GM12878 (cell line): ENCODE measurements at places on chromosomes 7 and 10.

GRCh38 chr10:29591651-29591968, 43.2 kb downstream of the SVIL start:
- no peaks in the 10 kb centered on the region for H3K4me1 ChIP-seq
- no peak overlapping the region for H3K27ac ChIP-seq
- no peak for DNase-seq
- H3K4me3 ChIP-seq: no peak overlapping the region
- no peaks in the 10 kb centered on the region for H3K27me3 ChIP-seq
- H3K36me3 ChIP-seq: no peaks in the 10 kb centered on the region

GRCh38 chr10:69287181-69287580, 8.9 kb downstream of the HK1 start:
- DNase-seq: no peak
- no peak overlapping the region for H3K4me3 ChIP-seq
- H3K27me3 ChIP-seq: no peaks in the 10 kb centered on the region; the same call in 1 of the 2 replicates
- H3K27ac ChIP-seq: no peak overlapping the region
- no peaks in the 10 kb centered on the region for H3K36me3 ChIP-seq

DNA sequence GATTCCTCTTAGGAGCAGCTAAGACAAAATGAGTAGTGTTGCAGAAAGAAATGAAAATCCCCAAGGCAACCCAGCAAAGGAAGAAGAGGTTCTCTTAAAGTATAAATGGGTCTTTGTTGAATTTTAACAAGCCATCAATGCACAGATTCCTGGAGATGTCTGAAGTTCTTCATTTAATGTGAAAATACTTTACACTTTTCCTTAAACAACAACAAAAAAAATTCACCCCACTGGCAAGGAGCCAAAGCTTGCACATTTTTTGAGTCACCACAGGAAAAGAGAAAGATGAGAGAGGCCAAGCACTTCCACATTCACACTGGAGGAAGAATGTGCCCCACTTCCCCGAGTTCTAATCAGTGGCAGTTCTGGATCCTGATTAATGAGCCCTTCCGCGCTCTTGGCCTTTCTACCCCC, 286.4 kb upstream of the MEOX2 start:
- H3K27ac ChIP-seq: no peak overlapping the region
- no peaks in the 10 kb centered on the region for H3K36me3 ChIP-seq
- no peak for DNase-seq
- no peaks in the 10 kb centered on the region for H3K27me3 ChIP-seq
- H3K4me1 ChIP-seq: no peaks in the 10 kb centered on the region
- no peak overlapping the region for H3K4me3 ChIP-seq

DNA sequence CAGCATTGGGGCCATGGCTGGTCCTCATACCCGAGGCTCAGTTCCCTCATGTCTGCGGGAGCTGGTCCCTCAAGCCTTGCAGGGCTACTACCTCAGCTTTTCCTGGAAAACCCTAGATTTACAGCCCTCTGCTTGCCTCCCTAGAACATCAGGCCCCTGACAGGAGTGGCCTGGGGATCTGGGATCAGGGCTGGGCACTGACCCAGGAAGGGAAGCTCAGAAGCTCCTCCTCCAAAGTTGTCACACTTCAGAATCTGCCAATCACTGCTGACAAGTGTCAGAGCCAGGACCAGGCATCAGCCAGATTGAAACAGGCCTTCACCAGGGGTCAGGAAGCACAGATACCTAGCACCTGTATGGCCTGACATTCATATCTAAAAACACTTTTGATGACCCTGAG, 115.2 kb downstream of the GRID1 start:
- no peaks in the 10 kb centered on the region for H3K36me3 ChIP-seq
- no peak for DNase-seq
- no peaks in the 10 kb centered on the region for H3K4me1 ChIP-seq
- H3K27me3 ChIP-seq: no peaks in the 10 kb centered on the region; the same call in 1 of the 2 replicates

- no peaks in the 10 kb centered on the region for H3K27me3 ChIP-seq
- no peak overlapping the region for H3K4me3 ChIP-seq
- no peak overlapping the region for H3K27ac ChIP-seq
Measured at GRCh38 chr10:104824380-104825006, 183.4 kb downstream of the SORCS3 start.

- no peak overlapping the region for H3K4me3 ChIP-seq
- no peak for DNase-seq
- no peaks in the 10 kb centered on the region for H3K27me3 ChIP-seq
- peaks cover 4% of the 10 kb centered on the region; the same call in 1 of the 2 replicates for H3K4me1 ChIP-seq
Measured at GRCh38 chr7:47285860-47286491, 295.9 kb downstream of the TNS3 start.

- no peak for DNase-seq
- H3K4me3 ChIP-seq: no peak overlapping the region
- H3K27me3 ChIP-seq: no peaks in the 10 kb centered on the region
- no peak overlapping the region for H3K27ac ChIP-seq
- no peaks in the 10 kb centered on the region for H3K36me3 ChIP-seq
Measured at GRCh38 chr7:131513245-131514061, 43.0 kb downstream of the PODXL start.

DNA sequence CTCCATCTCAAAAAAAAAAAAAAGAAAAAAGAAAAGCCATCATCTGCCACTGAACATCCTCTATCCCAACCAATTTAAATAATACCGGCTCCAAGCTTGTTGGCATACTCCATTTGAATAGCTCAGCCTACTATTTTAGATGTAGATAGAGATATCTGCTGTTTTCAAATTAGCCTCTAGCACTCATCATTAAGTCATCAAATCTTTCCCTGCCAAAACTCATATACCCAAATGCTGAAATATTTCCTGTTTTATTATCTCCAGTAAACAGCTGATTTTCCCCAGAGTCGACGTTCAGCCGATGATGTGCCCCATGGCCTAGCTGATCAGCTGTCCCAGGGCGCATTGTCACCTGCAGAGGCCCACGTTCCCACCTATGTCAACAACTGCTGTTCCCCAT, 34.5 kb upstream of the FRMD4A start:
- DNase-seq: no peak
- H3K36me3 ChIP-seq: no peaks in the 10 kb centered on the region
- H3K27me3 ChIP-seq: peaks cover 5% of the 10 kb centered on the region
- no peak overlapping the region for H3K27ac ChIP-seq
- no peaks in the 10 kb centered on the region for H3K4me1 ChIP-seq
- no peak overlapping the region for H3K4me3 ChIP-seq

- H3K4me1 ChIP-seq: no peaks in the 10 kb centered on the region
- H3K27me3 ChIP-seq: no peaks in the 10 kb centered on the region
- no peak overlapping the region for H3K4me3 ChIP-seq
- no peaks in the 10 kb centered on the region for H3K36me3 ChIP-seq
Measured at GRCh38 chr10:76558586-76558985, 1079.0 kb downstream of the KCNMA1 start.

DNA sequence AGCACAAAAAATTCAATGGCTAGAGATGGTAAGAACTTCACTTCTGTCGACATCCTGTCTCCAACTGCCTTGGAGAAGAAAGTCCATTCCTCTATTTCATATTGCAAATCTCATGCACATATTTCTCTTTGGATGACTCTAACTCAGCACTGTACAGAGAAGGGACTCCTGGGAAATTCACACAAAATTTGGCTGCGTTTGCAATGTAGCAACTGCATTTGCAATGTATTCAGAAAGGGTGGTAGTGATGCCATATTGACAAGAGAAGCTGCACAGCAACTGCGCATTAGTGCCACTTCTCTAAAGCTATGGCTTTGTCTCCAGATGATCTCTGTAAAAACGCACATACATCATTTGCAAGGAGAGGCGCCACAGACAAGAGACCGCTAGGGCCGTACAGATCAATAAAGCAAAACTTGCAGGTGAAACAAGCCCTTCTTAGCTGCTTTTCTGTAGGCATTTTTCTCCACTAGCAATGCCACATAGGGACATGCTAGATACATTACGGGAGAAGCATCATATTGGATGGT, 389.5 kb downstream of the TCERG1L start:
- no peaks in the 10 kb centered on the region for H3K4me1 ChIP-seq
- H3K36me3 ChIP-seq: no peaks in the 10 kb centered on the region
- no peaks in the 10 kb centered on the region for H3K27me3 ChIP-seq
- H3K4me3 ChIP-seq: no peak overlapping the region

GRCh38 chr7:126449611-126450268, 803.0 kb downstream of the GRM8 start:
- peak overlapping the region; percentile 13; the same call in 1 of the 2 replicates for H3K4me3 ChIP-seq
- peaks cover 28% of the 10 kb centered on the region for H3K4me1 ChIP-seq
- H3K27ac ChIP-seq: peak overlapping the region; percentile 89
- H3K36me3 ChIP-seq: no peaks in the 10 kb centered on the region

DNA sequence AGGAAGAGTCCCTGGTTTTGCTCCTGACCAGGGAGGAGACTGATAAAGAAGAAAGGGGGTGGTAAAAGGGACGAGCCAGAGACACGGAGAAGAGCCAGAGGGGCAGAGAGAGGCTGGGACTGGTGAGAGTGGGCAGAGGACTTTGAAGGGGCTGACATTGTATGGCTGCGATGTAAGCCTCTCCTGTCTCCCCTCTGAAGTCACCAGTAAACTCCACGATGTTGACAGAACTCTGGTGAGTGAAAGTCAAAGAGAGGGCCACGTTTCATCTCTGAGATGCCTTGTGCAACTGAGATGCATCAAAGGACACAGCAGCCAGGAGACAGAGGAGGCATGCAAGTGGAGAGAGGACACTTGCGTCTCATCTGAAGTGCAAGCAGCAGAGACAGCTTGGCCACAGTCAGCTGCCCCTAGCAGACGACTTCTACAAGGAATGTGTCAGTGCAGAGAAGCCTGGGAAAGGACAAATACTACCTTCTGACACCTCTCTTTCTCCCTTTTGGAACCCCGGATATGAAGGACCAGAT, 54.3 kb downstream of the SMKR1 start:
- no peak overlapping the region for H3K27ac ChIP-seq
- H3K27me3 ChIP-seq: peaks cover 1% of the 10 kb centered on the region; the same call in 1 of the 2 replicates
- no peak overlapping the region for H3K4me3 ChIP-seq
- H3K36me3 ChIP-seq: no peaks in the 10 kb centered on the region
- DNase-seq: no peak

DNA sequence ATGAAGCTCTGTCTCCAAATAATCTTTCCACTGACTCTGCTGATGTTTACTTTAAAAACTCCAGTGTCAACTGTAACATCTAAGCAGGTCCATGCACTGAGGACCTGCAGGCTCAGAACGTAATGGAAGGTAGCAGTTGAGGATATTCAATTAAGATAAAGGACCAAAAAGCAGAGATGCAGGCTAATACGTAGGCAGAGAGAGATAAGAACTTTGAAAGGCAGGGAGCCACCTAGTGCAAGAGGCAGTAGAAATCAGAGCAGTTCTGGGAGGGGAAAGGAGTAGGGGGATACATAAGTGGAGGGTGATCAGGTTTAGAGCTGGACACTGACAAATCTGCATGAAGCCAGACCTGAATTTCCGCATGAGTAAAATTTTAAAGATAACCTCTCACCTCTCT, 114.5 kb upstream of the POM121L12 start:
- no peak overlapping the region for H3K27ac ChIP-seq
- H3K4me3 ChIP-seq: no peak overlapping the region
- no peak for DNase-seq

DNA sequence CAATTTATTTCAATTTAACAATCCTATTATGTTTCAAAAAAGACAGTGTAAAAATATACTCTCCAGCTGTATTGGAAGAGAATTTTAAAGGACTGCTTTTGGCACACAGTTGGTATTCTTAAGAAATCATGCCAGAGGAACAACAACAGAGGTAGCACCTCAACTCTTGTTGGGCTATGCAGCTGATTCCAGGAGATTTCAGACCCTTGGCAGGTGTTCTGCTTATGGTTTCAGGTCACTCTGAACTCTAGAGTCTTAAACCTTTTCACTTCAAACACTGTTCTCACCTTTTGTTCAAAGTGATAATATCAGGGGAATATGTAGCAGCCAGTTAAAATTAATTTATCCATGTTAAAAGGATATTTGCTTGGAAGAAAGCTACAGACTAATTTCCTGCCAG, 160.1 kb downstream of the PFKFB3 start:
- no peaks in the 10 kb centered on the region for H3K36me3 ChIP-seq
- DNase-seq: no peak
- no peaks in the 10 kb centered on the region for H3K4me1 ChIP-seq
- H3K4me3 ChIP-seq: no peak overlapping the region

- no peak overlapping the region for H3K4me3 ChIP-seq
- H3K27me3 ChIP-seq: no peaks in the 10 kb centered on the region
- no peak overlapping the region for H3K27ac ChIP-seq
- DNase-seq: no peak
Measured at GRCh38 chr10:109205929-109206585, 717.3 kb downstream of the XPNPEP1 start.

DNA sequence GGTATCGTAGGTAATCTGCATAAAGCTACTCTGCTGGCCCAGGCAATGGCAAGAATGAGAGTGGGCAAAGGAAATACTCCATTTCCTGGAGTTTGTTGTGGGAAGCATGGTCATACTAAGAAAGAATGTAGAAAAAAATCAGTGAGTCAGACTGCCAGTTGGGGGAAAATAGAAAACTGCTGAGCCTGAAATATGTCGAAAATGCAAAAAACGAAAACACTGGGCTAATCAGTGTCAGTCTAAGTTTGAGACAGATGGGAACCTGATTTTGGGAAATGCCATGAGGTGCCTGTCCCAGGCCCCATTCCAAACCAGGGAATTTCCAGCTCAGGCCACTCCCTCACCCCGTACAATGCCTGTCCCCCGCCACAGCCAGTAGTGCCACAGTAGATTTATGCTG, 150.0 kb downstream of the ZNF33B start:
- no peak overlapping the region for H3K27ac ChIP-seq
- H3K36me3 ChIP-seq: no peaks in the 10 kb centered on the region
- DNase-seq: no peak

DNA sequence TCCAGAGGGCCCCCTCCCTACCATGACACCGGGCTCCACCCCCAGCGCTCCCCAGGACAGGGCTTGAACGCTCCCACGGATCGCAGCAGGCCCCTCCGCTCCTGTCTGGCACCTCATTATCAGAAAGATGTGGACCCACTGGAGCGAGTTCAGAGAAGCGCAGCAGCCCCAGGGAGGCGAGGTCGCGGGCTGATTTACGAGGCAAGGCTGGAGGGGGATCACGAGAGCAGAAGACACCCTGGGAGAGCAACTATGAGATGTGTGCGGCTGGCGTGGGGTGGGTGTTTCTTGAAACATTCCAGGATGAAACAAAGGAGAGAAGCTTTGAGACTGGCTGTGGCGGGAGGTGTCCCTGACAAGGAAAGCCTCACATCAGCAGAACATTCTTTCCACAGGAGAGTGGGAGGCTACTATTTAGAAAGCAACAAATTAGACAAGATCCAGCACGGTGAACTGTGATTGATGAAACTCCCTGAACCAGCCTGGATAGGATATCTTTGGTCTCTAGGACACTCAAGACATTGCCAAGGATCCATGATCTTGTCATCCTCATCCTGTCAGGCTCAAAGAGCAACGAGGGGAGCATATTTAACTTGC, 66.0 kb downstream of the JCAD start:
- no peak overlapping the region for H3K4me3 ChIP-seq
- H3K27me3 ChIP-seq: peaks cover 1% of the 10 kb centered on the region; the same call in 1 of the 2 replicates
- H3K27ac ChIP-seq: no peak overlapping the region
- H3K36me3 ChIP-seq: no peaks in the 10 kb centered on the region

- peak overlapping the region; percentile 93 for H3K4me3 ChIP-seq
- peaks cover 36% of the 10 kb centered on the region for H3K36me3 ChIP-seq
Measured at GRCh38 chr10:3782451-3783315, 2.3 kb downstream of the KLF6 start.

DNA sequence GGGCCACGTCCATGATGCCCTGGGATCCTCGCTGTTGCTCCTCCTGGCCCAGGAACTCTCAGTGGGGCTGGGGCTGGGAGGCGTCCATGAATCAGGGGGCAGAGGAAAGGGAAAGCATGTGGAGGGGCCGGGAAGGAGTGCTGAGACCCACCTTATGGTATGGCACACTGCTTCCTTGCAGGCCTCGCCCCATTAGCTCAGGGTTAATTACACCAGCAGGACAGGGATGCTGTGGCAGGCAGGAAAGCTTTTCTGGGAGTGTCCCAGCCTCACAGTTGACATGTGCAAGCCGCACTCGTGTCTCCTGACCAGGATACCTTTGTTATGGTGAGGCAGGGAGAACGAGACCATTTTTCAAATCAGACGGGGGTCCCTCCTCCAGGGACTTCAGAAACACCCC, 109.7 kb upstream of the PCBD1 start:
- no peaks in the 10 kb centered on the region for H3K36me3 ChIP-seq
- H3K4me3 ChIP-seq: no peak overlapping the region
- no peaks in the 10 kb centered on the region for H3K4me1 ChIP-seq
- H3K27me3 ChIP-seq: no peaks in the 10 kb centered on the region; the same call in 1 of the 2 replicates
